ENCODE measurements at places on chromosomes 4 and X.

- DNase-seq: no peak
These were observed 45.2 kb upstream of the DCLK2 start for GRCh38 chr4:150033081-150033480.

DNA sequence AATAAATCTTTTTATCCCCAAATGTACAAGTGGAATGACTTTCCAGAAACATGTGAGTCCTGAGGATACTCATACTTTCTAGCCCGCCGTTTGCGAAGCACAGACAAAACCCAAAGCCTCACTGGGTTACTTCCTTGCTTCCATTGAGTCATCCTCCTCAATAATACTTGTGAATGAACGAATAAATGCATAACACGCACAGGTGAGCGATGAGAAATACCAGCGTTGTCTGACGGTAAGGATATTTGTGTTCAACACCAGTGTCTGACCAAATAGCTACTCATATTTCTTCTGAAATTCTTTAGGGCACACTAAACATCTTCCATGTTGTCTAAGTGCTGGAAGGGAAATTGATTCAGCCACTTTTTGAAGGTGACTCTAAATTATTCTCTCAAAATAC is 36.0 kb downstream of the CCNG2 start:
- no peak for DNase-seq

GRCh38 chr4:85092943-85093342 is 126.5 kb upstream of the WDFY3 start:
- no peak for DNase-seq

DNA sequence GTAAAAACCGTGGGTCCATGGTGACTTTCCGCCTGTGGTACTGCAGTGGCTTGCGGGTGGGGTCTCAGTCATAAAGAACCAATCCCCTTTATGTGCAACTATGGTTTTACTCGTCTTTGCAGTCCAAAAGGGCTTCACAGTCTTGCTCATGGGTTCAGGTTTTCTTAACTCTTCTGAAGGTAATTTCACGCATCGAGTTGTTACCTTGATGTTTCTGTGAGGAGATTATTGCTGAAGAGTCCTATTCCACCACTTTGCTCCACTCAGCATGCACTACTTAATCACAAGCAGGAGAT is 41.5 kb downstream of the F8 start:
- DNase-seq: no peak

DNA sequence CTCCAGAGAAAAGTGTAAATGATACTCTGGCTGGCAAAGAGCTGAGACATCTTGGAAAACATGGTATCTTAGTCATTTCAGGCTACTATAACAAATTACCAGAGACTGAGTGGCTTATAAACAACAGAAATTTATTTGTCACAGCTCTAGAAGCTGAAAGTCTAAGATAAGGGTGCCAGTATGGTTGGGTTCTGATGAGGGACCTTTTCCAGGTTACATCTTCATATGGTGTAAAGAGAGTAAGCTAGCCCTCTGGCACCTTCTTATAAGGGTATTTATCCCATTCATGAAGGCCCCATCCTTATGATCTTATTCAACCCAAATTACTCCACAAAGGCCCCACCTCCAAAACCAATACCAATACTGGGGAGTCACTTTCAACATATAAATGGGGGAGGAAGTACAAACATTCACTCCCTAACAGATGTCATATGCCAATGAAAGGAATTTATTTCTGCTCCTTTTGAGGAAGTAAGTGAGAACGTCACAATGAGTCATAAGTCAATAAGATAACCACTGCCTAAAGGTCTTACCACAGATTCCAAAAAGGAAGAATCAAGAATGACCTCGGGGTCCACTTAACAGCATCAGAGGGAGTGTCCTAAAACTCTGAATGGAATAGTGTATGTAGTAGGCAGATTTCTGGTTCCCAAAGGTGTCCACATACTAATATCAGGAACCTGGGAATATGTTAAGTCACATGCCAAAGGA is 246.6 kb downstream of the OPHN1 start:
- DNase-seq: no peak

GRCh38 chrX:32448945-32449344 is 762.4 kb downstream of the DMD start:
- DNase-seq: no peak

GRCh38 chr4:1618438-1618837 is 65.7 kb downstream of the FAM53A start:
- no peak for DNase-seq

GRCh38 chrX:82692991-82693390 is 815.1 kb upstream of the POU3F4 start:
- DNase-seq: no peak

DNA sequence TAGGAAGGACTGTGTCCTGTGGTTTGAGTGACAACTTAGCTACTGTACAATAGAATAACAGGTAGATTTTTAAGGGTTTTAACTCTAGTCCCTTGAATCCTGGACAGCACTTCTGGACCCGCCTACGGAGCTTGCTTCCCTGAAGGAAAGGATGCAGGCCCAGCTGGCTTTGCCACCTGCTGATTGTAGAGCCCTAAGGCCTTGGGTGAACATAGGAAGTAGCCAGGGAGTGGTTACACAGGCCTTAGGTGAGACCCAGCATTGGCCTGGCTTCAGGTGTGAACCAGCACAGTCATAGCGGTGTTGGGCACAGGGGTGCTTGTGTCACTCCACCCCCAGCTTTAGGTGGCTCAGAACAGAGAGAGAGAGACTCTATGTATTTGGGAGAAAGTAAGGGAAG is 413.5 kb downstream of the GRIA2 start:
- DNase-seq: no peak

- no peak for DNase-seq
These were observed 47.0 kb upstream of the MAN2B2 start for GRCh38 chr4:6527683-6528595.

DNA sequence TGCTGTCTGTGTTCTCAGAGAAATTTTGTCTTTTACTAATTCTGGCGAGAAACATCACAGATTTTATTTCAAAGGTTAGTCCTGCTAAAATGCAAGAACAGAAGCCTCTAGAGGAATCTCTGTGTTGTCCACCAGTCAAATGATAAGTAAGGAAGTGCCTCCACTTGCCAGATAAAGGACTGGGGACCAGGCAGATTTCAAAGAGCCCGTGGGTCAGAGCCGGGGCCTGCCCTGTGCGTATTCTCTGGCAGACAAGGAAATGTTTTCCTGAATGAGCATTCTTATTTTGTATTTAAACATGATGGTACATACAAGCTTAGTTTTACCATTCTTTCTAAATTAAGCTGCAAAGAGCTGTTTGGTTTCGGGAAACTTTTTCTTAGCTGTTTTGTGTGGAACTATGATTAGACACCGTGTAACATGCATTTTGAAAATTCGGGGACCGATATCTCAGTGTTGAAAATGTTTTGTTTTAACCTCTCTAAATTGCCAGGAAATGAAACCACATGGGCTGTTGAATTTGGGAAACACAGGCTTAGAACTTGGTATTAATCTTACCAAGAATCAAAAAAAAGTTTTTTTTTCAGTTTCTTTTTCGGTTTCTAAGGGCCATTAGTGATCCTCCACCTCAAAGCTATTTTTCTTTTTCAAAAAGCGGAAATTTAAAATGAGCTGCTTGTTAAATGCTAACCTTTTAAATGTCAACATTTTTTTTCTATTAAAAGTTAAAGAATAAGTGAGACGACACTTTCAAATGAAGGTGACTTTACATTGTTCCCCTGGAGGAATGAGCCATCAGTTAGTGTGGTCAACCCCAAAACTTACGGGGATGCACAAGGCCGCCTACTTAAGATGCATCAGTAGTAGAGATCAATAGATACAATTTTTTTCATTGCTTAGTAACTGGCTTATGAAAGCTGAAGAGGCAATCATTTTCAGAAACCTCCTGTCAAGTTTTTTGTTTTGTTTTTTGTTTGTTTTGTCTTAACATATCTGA is 89.6 kb upstream of the MTM1 start:
- DNase-seq: no peak

GRCh38 chr4:125961626-125962025 is 646.9 kb downstream of the FAT4 start:
- no peak for DNase-seq

GRCh38 chr4:156949373-156949814 is 22.2 kb downstream of the PDGFC start:
- DNase-seq: no peak

- no peak for DNase-seq
These were observed 19.0 kb upstream of the DCX start for GRCh38 chrX:111431001-111431400.

DNA sequence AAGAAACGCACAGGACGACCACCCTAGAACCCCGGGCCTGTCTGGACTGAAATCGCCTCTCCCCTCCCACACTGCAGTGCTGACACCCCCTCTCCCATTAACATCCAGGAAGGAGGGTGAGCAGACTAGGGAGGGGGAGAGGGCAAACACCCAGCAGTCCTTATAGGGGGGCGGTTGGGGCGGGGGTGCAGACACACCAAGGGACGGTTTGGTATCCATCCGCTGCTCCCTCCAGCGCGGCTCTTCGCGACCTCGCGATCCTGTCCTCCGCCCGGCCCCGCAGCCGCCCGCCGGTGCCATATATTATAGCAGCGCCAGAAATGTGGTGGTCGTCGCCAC is 411 bp upstream of the GPRASP1 start:
- DNase-seq: no peak

- DNase-seq: no peak
These were observed 10.1 kb downstream of the IDS start for GRCh38 chrX:149494844-149495565.

- DNase-seq: no peak
These were observed 293.6 kb upstream of the TRAM1L1 start for GRCh38 chr4:117378942-117379341.

GRCh38 chr4:55765070-55765469 is 54.5 kb upstream of the EXOC1L start:
- no peak for DNase-seq

GRCh38 chr4:2138846-2139500 is 79.8 kb downstream of the NAT8L start:
- DNase-seq: no peak

DNA sequence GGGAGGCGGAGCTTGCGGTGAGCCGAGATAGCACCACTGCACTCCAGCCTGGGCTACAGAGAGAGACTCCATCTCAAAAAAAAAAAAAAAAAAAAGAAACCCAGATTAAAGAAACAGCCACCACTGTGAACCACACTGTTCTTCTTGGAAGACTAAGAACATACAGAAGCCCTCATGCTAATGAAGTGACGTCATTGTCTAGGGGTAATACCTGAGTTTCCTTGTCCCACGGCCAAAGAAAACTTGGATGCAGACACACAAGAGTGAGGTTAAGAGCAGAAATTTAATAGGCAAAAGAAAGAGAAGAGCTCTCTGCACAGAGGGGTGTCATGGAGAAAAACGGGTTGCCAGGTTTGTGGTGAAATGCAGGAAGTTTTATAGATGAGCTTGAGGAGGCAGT is 691.6 kb downstream of the NLGN4X start:
- no peak for DNase-seq

DNA sequence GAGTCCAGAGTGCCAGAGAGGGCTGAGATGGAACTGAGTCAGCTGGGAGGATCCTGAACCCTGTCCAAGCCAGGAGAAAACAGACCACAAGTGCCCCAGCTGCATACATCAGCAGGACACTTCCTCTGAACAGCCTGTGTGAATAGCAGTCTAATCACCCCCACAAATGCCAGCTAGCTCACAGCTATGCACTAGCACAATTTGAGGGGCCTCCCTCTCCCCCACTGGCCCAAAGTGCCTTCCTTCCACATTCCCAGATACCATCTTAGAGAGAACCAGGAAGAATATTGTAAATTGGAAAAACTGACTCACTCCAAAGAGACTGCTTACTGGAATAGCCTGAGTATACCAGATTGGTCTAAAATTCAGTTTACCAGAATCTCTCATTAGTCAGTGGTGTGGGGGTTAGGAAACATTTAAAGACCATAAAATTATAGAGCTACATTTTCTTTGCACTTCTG is 292.6 kb upstream of the KLF3 start:
- DNase-seq: no peak

- DNase-seq: no peak
These were observed 177.0 kb upstream of the RASGEF1B start for GRCh38 chr4:81648576-81649275.

DNA sequence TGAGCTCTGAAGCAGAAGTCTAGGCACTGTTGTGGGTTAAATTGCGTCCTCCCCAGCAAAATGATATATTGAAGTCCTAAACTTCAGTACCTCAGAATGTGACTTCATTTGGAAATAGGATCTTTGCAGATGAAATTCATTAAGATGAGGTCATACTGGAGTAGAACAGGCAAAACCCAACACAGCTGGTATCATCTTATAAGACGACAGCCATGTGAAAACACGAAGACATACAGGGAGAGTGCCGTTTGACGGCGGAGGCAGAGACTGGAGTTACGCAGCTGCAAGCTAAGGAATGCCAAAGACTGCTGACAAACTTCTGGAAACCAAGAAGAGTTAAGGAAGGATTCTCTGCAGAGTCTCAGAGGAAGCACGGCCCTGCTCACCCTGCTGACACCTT is 241.5 kb downstream of the MAML3 start:
- no peak for DNase-seq

GRCh38 chrX:129659141-129659540 is 4.4 kb upstream of the APLN start:
- DNase-seq: no peak

GRCh38 chr4:91116861-91117260 is 989.7 kb downstream of the CCSER1 start:
- no peak for DNase-seq

- no peak for DNase-seq
These were observed 142.9 kb downstream of the ADGRA3 start for GRCh38 chr4:22372986-22373385.

GRCh38 chr4:113316879-113317278 is 267.4 kb downstream of the ANK2 start:
- DNase-seq: no peak

GRCh38 chr4:186653969-186654368 is 69.7 kb downstream of the FAT1 start:
- DNase-seq: no peak

DNA sequence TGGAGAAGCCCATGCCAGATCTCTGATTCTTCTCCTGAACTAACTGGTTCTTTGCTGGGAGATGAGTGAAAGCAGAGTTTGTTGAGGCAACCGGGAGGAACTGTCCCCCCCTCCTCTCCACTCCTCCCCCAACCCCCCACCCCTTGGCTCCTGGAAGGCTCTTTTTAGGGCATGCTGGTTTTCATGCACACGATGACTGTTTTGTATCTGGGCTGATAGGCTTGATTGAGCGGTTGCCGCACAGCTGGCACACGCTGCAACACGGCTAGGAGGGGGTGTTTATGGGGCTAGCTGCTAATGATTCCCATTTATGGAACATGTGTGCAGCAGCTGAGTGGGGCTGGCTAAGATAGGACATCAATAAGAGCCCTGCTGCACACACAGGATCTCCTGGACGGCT is 137.2 kb downstream of the SMIM20 start:
- DNase-seq: no peak

- DNase-seq: no peak
These were observed 118.2 kb downstream of the NAF1 start for GRCh38 chr4:163048447-163048846.
